ENCODE measurements at places on chromosomes 3 and 15. TPM values are rescaled to one million over a fixed set of nuclear protein-coding genes. Genes with fewer than 3 reads are reported as not detected.
A peak's percentile ranks its signal among the peaks of the same experiment; 100 is the strongest.

GRCh38 chr3:58129041-58129770, 81.6 kb downstream of the DNASE1L3 start:
- DNase-seq, result no peak

The NR2E3 gene
- total RNA-seq, result not detected

DNA sequence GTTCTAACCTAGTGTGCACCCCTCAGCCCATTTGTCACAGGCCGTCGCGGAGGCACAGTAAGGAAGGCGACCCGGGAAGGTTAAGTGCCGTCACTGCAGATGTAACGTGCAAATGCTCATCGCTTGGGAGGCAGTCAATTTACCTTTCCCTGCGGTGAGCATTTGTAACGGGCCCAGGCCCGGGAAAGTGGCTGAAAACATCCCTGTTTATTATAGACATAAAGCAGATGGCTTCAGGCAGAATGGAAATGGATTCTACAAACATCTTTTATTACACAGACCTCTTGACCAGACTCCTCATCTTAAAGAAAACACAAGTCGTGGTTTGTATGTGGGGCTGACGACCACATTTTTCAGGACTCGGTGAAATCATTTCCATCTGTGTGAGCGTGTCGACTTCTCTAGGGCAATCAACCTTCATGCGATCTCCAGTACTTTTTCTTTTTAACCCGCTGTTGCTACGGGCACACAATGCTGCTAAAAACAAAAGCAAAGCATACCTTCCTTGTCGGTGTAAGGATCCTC, 43.6 kb downstream of the NMNAT3 start:
- DNase-seq, result no peak

DNA sequence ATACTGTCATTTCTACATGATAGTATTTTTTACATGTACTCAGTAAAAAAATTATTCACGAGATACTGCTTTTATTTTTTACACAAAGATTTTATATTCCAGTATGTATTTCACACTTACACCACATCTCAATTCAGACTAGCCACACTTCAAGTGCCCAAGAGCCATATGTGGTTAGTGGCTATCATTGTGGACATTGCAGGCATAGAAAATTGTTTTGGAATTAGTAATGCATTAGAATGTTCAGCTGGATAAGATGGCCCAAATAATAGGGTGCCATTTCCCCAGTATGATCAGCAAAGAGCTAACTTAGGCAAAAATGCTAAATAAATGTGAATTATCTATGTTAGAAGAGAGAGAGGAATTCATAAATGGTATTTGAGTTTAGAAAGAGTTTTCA, 203.8 kb upstream of the MCTP2 start:
- DNase-seq, result no peak

DNA sequence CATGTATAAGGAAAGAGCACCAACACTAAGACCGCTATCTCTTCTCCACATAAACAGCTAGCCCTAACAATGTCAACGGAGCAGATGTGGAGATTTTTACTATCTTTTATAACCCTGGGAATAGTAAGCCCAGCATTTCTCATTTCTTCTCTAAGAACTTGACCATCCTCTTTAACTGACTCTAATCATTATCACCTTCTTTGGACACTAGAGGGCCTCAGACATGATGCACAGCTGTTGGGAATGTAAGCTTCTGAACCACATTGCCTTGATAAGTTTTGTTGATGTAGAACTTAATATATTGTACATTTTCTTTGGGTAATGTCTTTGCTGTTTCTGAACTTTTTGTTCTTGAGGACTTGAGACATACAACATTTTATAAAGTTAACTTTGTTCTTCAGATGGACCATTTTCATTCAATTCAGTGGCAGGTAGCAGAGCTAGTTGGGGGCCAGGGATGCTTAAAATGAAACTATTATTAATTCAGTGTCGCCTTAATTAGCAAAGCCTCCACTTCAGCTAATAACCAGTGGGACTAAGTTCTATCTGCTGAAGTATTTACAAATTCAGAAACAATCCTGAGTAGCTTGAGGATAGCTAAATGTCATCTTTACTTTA, 9.6 kb upstream of the TAGLN3 start:
- no peak for DNase-seq

- no peak for DNase-seq
Observed at GRCh38 chr3:36695769-36696137, 68.6 kb downstream of the DCLK3 start.

DNA sequence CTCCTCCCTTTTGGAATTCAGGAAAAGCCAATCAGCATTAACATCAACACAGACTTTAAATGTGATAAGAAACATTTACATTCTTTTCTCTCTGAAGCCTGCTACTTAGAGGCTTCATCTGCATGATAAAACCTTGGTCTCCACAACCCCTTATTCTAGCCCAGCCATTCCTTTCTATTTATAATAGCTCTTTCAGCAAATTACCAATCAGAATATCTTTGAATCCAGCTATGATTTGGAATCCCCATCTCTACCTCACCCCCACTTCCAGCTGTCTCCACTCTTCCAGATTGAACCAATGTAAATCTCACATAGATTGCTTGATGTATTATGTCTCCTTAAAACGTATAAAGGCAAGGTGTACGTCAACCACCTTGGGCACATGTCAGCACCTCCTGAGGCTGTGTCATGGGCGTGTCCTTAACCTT, 139.7 kb downstream of the TUSC7 start:
- DNase-seq, result no peak

The SETMAR gene
- total RNA-seq, result 11.8 TPM

The CCR2 gene
- total RNA-seq, result 0.19 TPM

The ROPN1 gene
- total RNA-seq, result not detected

The TTLL13 gene
- 1.0 TPM for total RNA-seq

The SI gene
- not detected for total RNA-seq

DNA sequence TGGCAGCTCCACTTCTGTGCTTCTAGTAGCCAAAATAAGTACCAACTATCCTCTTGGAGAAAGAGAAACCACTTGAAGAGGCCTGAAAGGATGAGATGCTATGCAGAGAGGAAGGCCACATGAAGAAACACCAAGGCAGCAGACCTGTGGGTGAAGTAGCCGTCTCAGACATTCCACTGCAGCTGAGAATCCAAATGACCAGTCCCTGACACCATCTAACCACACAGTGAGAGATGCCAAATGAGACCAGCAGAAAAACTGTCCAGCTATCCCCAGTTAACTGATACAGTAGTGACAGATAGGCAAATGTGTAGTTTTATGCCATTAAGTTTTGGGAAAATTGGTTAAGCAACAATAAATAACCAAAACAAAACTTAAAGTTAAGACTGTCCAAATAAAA, 47.9 kb upstream of the ZSCAN2 start:
- DNase-seq, result no peak

The DISP2 gene
- total RNA-seq, result 0.06 TPM

DNA sequence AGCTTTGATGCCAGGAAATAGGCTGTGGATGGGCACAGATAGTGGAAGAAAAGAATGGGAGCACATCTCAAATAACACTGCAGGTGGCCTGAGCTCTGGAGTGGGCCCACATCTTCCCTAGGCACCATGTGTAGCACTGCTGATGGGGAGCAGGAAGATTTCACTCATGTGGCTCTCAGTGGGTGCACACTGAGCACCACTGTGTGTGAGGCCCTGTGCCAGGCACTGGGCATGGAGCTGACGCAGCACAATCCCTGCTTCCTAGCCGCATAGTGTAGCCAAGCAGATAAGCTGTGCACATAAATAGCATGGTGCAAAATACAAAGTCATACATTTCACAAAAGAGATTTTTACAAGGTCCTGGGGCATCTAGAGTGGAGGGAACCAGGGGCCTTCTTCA, 101.6 kb downstream of the MOBP start:
- DNase-seq, result no peak

DNA sequence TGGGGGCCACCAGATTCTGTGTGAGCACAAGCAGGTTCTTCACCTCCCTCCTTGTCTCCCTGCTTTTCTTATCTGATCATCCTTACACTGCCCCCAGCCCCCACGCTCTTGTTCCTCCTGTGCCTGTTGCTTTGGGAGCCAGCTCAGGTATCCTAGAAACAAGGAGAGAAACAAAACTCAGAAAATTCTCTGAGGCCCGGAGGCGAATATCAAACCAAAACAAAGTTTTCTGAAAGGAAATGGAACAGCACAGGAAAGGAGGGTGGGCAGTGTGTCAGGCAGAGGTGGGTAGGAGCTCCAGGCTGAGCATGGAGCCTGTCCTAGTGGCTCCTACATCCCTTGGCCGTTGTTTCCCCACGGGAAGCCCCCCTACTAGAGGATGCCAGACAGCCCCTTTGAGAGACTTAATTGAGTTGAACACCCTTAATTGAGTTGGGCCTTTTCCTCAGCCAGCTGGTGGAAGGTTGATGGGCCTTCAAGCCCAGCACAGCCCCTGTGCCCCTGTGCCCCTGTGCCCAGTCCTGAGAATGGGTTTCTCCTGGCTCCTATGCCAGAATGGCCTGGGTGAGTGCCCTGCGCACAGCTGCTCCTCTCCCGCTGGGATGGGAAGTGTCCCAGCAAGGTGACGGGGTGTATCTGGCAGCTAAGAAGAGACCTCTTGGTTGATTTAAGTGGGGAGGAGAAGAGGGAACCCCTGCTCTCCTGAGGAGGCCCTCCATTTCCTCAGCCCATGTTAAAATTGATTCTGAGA, 22.8 kb upstream of the JMJD7 start:
- DNase-seq, result no peak

The DZIP1L gene
- total RNA-seq, result not detected

DNA sequence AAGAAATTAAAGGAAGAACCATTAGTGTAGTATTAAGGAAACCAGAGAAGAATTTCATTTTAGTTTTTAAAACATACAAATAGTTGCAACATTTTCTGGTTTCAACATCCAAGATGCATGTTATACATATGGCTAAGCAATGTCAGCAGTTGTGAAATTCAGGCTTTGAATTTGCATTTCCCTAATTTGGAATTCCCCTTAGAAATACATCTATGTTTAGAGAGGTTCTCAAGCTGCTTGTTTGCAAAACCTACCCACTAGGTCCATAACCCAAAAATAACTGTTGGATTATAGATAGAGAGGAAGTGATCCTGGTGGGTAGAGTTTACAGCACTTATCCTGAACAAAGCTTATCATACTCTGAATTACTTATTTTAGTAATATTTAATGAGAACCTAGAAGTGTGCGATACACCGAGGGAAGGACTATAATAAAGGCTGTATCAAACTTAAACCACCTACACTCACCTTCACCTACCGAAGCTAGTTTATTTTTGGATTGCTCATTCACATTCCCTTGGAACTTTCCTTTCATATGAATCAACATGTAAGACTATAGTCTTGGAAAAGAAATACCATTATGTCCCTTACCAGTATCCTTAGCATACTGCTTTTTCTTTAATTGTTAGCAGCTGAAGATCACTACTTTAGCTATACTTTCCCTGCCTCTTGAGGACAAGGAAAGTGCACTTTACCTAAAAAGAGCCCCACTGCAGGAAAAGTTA, 60.6 kb downstream of the CHAC1 start:
- no peak for DNase-seq

The FBXW12 gene
- total RNA-seq, result not detected

The GOLGA8Q gene
- total RNA-seq, result 1.6 TPM

GRCh38 chr15:69170597-69170996, 10.2 kb downstream of the GLCE start:
- DNase-seq, result no peak

GRCh38 chr3:117005274-117005673, 295.7 kb downstream of the TUSC7 start:
- no peak for DNase-seq

GRCh38 chr15:80059786-80060355, 395 bp downstream of the ZFAND6 start:
- DNase-seq, result peak; percentile 51

- DNase-seq, result no peak
Observed at GRCh38 chr3:17942856-17943255, 200.4 kb upstream of the TBC1D5 start.

- no peak for DNase-seq
Observed at GRCh38 chr15:70530503-70530902, 232.9 kb downstream of the UACA start.

- no peak for DNase-seq
Observed at GRCh38 chr15:34802803-34803750, 7.7 kb upstream of the ACTC1 start.

- DNase-seq, result no peak
Observed at GRCh38 chr15:65633752-65634151, 12.0 kb downstream of the SLC24A1 start.

GRCh38 chr3:63900010-63900409, 12.2 kb downstream of the SCAANT1 start:
- no peak for DNase-seq

The LSMEM2 gene
- not detected for total RNA-seq

- no peak for DNase-seq
Observed at GRCh38 chr15:73601451-73602445, 31.4 kb downstream of the NPTN start.

The DCLK3 gene
- total RNA-seq, result not detected

GRCh38 chr3:113746548-113747282, at the start of gene ATP6V1A:
TSS of gene ATP6V1A (plus strand) at chr3:113747035. CDS start at chr3:113778754, 31,719 bp downstream.
- DNase-seq, result peak; percentile 74

DNA sequence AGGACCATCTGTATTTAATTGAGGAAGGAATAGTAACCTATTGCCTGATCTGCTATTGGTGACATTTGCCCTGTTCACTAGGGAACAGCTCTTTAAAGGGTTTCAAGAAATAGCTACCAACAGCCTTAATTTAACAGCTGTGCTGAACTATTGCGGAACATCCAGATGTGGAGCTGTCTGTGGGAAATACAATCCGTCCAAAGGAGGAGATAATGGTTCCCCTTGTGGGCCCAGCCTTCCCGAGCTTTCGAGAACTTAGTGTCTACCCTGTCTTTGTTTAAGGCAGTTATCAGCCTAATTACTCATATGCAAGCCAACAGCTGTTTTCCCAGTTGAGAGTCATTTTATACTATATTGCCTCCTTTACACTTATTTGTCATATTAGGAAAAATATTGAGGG, 398.6 kb downstream of the WDR72 start:
- DNase-seq, result no peak

- DNase-seq, result no peak
Observed at GRCh38 chr3:27244374-27244773, 124.8 kb downstream of the NEK10 start.

GRCh38 chr15:31298707-31299172, 27.9 kb upstream of the KLF13 start:
- no peak for DNase-seq

The ANKUB1 gene
- not detected for total RNA-seq

The CCDC54 gene
- not detected for total RNA-seq
